Tracheal epithelial cell (primary cell): ENCODE measurements at places on chromosomes 4 and X. TPM values are rescaled to one million over a fixed set of nuclear protein-coding genes. Genes with fewer than 3 reads are reported as not detected.

PAGE2B gene
- not detected in 2 replicates for total RNA-seq

TNMD gene
- total RNA-seq, result not detected in 2 replicates

NKRF gene
- total RNA-seq, result 3.6 and 7.0 TPM in 2 replicates

SPIN2A gene
- total RNA-seq, result not detected in 2 replicates

PUDP gene
- total RNA-seq, result 4.3 and 7.5 TPM in 2 replicates

CENPVL3 gene
- under 0.01 TPM in 1 of 2 replicates, not detected in the other for total RNA-seq

COL25A1 gene
- under 0.01 and 0.24 TPM in 2 replicates for total RNA-seq

C4orf50 gene
- under 0.01 TPM in 1 of 2 replicates, not detected in the other for total RNA-seq

GPRIN3 gene
- total RNA-seq, result under 0.01 TPM in 1 of 2 replicates, not detected in the other

LRCH2 gene
- total RNA-seq, result 0.24 TPM in 1 of 2 replicates, not detected in the other

TRIML2 gene
- 0.72 TPM in 1 of 2 replicates, not detected in the other for total RNA-seq

DCHS2 gene
- under 0.01 TPM in 1 of 2 replicates, not detected in the other for total RNA-seq

EGF gene
- 0.48 and 1.3 TPM in 2 replicates for total RNA-seq

NHS gene
- 1.3 and 2.2 TPM in 2 replicates for total RNA-seq

FAM236C gene
- total RNA-seq, result not detected in 2 replicates

MAGEA2 gene
- total RNA-seq, result not detected in 2 replicates

NSD2 gene
- total RNA-seq, result 36.9 and 43.1 TPM in 2 replicates

AMMECR1 gene
- 17.1 and 41.3 TPM in 2 replicates for total RNA-seq

CCNI gene
- total RNA-seq, result 113 and 227 TPM in 2 replicates

TSPAN7 gene
- under 0.01 and 1.3 TPM in 2 replicates for total RNA-seq

RPA4 gene
- total RNA-seq, result 0.21 TPM in 1 of 2 replicates, not detected in the other

NLRP2B gene
- not detected in 2 replicates for total RNA-seq

LONRF3 gene
- total RNA-seq, result 0.21 and 1.7 TPM in 2 replicates

G6PD gene
- 23.9 and 49.9 TPM in 2 replicates for total RNA-seq
